ENCODE measurements at places on chromosomes 1 and 21. TPM values are rescaled to one million over a fixed set of nuclear protein-coding genes. Genes with fewer than 3 reads are reported as not detected.

DNA sequence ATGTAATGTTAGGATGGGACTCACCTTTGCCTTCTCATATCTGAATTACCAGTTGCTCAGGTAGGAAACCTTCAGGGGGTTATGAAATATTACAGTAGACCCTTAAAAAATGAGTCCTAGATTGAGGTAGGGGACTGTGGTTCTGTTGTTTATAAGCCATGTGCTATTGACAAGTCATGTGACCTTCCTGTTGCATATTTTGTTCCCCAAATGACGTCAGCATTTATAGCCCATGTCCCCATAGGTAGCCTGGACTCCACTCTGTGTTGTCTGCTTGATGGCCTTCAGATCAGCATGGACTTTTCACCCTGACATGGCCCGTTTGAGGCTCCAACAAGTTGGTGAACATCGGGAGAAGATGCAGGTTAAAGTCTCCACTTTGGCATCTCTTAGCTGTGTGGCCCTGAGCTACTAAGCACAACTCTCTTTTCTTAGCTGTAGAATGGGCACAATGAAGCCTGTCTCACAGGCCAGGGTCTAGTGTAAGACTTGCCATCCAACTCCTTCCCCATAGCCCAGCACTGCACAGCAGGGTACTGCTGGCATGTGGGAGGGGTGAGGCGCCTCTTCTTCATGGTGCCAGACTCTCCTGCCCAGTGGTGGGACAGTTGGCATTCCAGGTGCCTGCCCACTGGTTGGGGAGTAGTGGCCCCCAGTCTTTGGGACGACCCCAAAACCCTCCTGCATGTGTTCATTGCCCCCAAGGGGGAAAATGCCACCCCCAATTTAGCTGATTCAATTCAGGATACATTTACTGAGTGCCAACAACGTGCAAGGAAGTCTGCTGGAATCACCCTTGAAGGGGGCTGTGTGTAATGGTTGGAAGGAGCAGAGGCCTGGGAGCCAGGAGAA, 36.1 kb upstream of the TTC22 start:
- DNase-seq, result no peak

DNA sequence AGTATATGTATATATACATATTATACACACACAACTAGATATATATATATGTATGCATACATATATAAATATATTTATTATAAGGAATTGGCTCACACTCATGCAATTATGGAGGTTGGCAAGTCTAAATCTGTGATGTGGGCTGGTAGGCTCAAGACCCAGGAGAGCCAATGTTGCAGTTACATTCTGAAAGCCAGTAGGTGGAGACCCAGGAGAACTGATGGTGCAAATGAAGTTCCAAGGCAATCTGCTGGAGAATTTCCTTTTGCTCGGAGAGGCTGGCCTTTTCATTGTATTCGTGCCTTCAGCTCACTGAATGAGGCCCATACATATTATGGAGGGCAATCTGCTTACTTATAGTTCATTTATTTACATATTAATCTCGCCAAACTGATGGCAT, 9.4 kb downstream of the IVL start:
- no peak for DNase-seq

GABRD gene
- total RNA-seq, result not detected

ATP1A1 gene
- total RNA-seq, result 221 TPM

DNA sequence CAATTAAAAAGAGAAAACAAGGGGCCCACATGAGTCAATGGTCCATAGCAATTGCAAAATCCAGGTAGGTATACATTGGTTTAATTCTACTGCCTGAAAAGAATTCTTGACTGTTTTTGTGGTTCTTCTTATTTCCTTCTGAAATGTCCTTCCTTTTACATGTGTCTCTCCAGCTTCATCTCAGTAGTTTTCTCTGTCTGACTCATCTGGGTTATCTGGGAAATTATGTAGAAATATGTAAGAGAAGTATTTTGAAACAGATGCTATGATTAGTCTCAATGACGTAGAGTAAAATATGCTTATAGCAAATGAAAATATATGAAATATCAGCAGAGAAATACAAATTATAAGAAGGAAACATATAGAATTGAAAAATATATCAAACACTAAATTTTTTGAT, 953.2 kb downstream of the BRINP3 start:
- DNase-seq, result no peak

GRCh38 chr21:45516071-45516670, 26.1 kb downstream of the SLC19A1 start:
- DNase-seq, result no peak

OLFML2B gene
- total RNA-seq, result 0.53 TPM

RPRD2 gene
- 17.6 TPM for total RNA-seq

AGT gene
- not detected for total RNA-seq

GRCh38 chr1:183871142-183871541, 66.2 kb downstream of the RGL1 start:
- peak; percentile 97 for DNase-seq

GRCh38 chr1:10299151-10299550, 88.8 kb downstream of the KIF1B start:
- DNase-seq, result no peak

GRCh38 chr21:46194374-46195334, 10.4 kb upstream of the SPATC1L start:
- DNase-seq, result no peak

DNA sequence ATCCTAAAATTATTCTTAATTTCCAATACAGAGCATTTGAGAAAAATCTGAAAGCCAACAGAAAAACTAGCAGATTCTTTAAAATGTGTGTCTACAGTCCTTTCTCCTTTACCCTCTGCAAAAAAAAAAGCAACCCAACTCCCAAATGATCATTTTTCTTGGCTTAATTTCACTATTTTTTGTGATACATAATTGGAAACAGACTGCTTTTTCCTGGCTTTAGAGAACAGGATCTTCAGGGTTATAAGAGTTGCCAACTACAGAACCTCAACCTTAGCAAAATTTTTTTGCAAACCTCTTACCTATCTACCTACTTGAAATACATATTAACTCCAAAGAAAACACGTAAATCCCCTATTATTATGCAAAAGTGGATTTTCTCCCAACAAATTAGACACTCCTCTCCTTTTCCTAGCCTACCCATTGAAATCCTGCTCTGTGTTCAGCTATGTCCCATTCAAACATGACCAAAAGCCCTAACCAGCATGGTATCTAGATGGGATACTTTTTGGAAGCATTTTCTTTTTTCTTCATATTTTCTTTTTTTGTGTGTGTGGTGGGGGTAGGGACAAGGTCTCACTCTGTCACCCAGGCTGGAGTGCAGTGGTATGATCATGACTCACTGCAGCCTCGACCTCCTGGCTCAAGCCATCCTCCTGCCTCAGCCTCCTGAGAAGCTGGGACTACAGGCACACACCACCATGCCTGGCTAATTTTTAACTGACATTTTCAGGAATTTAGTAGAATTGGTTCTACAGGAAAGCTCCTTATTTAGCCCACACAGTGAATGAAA, 9.0 kb downstream of the TGFBR3 start:
- DNase-seq, result no peak

DNA sequence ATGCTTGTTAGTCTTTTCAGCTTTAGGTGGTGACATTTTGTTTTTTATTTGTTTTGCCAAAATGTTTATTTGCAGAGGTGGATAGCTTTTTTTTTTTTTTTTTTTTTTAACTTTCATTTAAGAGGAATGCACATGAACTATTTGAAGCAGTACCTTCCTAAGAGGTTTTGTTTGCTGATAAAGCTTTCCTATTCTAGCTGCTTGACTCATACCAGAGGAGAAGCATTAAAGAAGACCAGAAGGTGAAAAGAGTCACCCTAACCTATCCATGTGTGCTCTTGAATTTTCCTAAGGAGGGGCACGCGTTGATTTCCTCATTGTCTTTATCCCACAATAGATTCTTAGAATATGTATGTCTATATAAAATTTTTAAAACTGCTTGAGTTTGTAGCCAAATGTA, 57.7 kb downstream of the PRDM2 start:
- DNase-seq, result no peak

DNA sequence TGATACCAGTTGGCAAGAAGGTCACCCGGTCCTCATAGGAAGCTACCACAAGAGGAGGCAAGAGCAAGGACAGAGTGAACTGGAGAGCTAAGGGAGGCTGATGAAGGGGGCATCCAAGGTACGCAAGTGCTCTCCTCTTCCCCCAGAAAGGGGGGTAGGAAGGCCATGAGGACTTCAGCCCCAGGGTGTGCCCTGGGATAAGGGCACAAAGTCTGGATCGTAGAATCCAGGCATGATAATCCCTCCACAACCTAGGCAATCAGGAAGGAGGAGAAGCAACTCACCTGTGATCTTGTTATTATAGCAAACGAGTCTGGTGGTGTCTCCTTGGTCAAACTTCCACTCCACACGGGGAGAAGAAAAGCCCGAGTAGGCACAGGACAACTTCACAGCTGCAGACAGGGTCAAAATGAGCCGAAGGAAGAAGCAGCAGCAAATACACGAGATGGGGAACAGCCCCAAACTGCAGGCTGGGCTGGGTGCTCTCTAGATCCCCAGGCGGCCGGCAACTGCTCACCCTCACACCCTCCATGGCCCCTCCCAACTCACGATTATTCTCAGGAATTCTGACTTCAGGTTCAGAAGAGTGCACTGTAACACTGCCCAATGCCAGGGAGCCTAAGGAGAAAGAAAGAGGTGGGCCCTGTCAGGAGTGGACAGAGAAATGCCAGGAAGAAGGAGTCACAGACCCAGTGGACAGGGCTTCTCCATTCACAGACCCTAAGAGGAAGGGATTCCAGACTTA, 20.0 kb downstream of the F11R start:
- no peak for DNase-seq

RAB42 gene
- 1.5 TPM for total RNA-seq

CENPF gene
- 10.3 TPM for total RNA-seq

RHCE gene
- total RNA-seq, result not detected

Measured in glomerular endothelial cell (primary cell).